ENCODE measurements at places on chromosomes 11 and 22.

GRCh38 chr22:42437488-42438292, 5.5 kb upstream of the NFAM1 start:
- no peak for DNase-seq

DNA sequence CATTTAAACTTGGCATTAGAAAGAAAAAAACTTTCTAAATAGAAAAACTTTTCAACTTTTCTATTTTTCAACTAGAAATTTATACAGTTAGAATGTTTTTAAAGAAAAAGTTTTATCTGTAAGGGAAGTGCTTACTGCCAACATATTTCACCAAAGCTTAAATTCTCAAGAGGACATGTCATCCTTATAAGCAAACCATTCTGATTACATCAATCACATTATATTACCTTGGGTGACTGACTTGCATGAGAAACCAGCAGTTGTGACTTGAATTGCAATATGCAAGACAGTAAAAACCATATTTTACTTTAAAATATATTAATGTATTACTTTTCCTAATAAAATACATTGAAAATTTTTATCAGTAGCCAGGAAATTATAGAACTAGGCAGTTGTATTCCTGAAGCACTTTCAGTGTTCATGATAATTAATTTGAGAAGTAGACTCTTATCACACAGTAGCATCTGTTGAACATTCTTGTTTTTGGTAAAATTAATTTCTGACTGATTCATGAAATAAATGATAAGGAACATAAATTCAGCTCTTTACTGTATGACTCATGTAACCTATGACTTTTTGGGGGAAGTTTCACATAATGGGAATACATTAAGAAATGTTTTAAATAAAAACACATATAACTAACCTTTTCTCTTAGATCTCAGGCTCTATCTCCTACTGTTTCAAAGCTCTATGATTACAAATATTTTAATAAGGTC, 345.0 kb upstream of the CCDC179 start:
- no peak for DNase-seq

DNA sequence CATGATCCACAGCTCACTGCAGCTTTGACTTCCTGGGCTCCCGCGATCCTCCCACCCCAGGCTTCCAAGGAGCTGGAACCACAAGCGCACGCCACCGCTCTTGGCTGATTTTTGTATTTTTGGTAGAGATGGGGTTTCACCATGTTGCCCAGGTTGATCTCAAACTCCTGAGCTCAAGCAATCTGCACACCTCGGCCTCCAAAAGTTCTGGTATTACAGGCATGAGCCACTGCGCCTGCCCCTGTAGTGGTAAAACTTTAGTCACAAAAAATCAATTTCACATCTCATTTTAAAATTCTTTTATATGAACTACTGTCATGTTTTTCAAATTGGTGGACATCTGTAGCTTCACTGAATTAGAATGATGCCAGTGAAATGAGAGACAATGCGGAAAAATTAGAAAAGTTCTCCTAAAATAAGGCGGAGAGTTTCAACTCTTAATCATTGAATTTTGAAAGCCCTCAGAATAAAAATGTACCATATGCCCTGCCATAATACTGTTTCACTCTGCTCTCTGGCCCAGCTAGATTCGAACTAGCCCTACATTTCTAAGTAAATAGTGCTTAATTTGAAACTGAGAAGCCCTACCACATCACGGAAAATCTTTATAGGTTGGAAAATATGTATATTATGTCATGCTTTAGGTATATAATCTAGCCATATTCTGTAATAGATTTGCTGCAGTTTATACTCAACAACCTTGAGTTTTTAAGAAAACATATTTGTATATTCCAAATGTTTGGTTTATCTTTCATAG, 78.7 kb downstream of the HORMAD2 start:
- no peak for DNase-seq

- DNase-seq = no peak
These were observed 34.5 kb downstream of the SLC5A12 start for GRCh38 chr11:26687351-26687750.

GRCh38 chr22:37777122-37777687, 30.5 kb upstream of the GCAT start:
- DNase-seq = no peak

Measured in urinary bladder (tissue), 4 donors.